ENCODE measurements at places on chromosomes 7 and 10.

GRCh38 chr7:44143646-44144250 is 2.6 kb upstream of the MYL7 start:
- no peak for DNase-seq

GRCh38 chr7:123417580-123417979 is 116.8 kb downstream of the IQUB start:
- DNase-seq = no peak

DNA sequence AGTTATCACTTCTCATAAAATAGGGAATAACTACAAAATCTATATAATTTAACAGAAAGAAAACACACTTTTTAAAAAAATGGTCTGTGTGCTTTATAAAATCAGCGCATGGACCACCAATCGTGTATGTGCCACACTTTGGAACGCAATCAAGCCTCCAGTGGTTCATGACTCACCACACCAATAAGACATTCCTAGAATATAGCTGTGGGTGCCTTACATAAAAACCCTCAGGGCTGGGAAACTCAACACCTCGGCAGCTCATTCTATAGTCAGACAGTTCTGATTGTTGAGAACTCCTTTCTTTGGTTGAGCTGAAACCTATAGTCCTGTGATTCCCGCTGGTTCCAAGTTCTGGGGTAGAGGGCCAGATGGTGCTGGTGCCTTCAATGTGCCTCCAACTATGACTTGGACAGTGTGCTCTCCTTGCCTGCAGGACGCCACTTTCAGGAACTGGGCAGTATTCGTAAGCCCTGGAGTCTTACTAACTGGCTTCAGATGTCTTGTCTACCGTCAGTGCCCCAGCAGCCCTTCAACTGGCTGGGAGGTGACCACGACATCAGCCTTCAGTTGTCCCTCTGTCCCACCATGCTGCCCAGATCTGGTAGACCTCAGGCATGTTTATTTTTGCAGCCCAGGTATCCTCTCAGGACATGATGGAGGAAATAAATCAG is 135.7 kb upstream of the GDF10 start:
- peak; percentile 29 for DNase-seq

DNA sequence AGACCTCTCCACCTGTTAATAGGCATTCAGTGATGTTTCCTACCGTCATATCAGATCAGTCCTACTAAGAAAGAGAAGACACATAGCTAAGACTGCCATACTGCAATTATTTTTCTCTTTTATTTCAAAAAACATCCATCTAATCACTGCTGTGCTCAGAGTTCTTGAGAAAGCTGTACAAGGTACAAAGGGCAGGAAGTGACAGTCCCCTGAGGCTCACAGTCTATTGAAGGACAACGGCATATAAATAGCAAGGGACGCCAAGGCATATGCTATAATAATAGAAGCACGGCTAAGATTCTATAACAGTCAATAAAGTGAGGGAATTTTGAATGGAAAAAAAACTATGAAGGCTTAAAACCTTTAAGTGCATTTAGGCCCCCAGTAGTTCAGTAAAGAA is 415.3 kb upstream of the NRP1 start:
- no peak for DNase-seq

- no peak for DNase-seq
Measured at GRCh38 chr10:93091960-93092359, 18.3 kb downstream of the CYP26A1 start.
